ENCODE measurements at places on chromosomes 16 and 17. TPM values are rescaled to one million over a fixed set of nuclear protein-coding genes. Genes with fewer than 3 reads are reported as not detected.
A peak's percentile ranks its signal among the peaks of the same experiment; 100 is the strongest.

DNA sequence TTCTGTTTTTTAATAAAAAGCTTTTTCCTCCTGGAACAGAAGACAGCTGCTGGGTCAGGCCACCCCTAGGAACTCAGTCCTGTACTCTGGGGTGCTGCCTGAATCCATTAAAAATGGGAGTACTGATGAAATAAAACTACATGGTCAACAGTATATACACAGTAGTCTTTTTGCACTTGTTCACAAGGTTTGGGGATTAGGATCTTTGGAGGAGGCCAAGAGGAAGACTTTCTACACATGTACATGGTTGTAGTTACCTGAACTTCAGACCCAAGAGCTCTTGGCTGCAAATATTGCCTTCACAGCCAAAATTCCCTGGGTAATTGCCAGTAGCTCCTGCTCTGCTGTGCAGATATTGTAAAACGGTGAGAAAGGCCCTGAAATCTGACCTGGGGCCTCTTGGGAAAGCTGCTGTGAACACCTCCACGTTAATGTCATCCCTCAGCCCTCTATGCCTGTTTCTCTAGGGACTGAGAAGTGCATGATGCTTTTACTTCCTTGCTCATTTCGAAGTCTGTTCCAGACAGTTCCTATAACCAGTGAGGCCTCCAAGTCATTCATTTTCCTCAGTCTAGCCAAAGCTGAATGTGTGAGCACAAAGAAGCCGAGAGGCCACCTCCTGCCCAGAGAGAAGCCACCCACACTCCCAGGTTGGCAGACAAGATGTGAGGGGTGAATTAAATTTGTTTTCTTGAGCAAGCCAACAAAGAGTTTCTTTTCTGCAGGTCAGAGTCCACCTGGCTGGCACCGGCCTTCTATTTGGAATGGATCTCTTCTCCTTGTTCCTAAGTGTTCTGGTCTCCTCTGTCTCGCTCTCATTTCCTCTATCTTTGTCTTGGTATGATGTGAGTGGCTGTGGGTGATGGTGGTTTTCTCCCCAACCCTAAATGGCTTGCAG is 15.9 kb downstream of the ANKRD40 start:
- DNase-seq = no peak

- peak; percentile 66 for DNase-seq
Observed at GRCh38 chr17:491086-492021, 138.7 kb upstream of the RPH3AL start.

GRCh38 chr17:57889892-57890856 is 40.3 kb upstream of the MRPS23 start:
- no peak for DNase-seq

- DNase-seq = no peak
Observed at GRCh38 chr17:36947922-36948716, 635 bp upstream of the AATF start.

DNA sequence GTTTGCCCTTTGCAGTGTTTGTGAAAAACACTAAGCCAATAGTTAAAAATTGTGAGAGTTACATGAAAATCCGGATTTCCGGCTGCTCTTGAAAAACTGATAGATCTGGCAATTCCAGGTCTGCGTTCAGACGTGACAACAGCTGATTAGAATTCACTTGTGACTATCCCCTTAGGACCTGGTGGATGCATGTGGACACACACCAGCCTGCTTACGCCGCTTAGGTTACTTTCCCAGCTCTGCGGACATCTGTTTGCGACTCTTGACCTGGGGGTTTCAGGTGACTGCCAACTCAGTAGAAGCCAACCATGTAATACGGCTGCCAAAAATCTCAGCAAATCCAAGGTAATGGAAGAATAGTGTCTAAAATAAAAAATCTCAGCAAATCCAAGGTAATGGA is 24.3 kb downstream of the VPS53 start:
- DNase-seq = no peak

GRCh38 chr16:89957216-89957785 is 8.7 kb downstream of the DEF8 start:
- DNase-seq = no peak

GRCh38 chr16:85170590-85171003 is 58.3 kb upstream of the CIBAR2 start:
- DNase-seq = no peak

GRCh38 chr16:25040543-25040942 is 25.4 kb upstream of the ARHGAP17 start:
- no peak for DNase-seq

GRCh38 chr16:75246504-75247205 is 4.8 kb downstream of the BCAR1 start:
- no peak for DNase-seq

GRCh38 chr16:67542464-67542863 is 13.8 kb downstream of the RIPOR1 start:
- DNase-seq = no peak

GRCh38 chr17:74796866-74797265 is 20.7 kb upstream of the NAT9 start:
- no peak for DNase-seq

DNA sequence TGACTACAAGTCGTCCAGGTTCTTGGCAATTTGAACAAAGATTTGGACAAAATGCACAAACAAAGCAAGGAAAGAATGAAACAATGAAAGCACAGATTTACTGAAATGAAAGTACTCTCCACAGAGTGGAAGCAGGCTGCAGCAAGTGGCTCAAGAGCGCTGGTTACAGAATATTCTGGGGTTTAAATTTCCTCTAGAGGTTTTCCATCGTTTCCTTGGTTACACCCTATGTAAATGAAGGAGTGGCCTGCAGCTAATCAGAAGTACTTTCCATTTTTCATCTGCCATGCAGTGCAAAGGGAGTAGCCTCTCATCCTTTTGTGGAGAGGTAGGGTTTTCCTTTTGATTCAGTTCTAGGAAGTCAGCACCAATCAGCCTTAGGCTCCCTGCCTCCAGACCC is 11.8 kb downstream of the STXBP4 start:
- no peak for DNase-seq

DNA sequence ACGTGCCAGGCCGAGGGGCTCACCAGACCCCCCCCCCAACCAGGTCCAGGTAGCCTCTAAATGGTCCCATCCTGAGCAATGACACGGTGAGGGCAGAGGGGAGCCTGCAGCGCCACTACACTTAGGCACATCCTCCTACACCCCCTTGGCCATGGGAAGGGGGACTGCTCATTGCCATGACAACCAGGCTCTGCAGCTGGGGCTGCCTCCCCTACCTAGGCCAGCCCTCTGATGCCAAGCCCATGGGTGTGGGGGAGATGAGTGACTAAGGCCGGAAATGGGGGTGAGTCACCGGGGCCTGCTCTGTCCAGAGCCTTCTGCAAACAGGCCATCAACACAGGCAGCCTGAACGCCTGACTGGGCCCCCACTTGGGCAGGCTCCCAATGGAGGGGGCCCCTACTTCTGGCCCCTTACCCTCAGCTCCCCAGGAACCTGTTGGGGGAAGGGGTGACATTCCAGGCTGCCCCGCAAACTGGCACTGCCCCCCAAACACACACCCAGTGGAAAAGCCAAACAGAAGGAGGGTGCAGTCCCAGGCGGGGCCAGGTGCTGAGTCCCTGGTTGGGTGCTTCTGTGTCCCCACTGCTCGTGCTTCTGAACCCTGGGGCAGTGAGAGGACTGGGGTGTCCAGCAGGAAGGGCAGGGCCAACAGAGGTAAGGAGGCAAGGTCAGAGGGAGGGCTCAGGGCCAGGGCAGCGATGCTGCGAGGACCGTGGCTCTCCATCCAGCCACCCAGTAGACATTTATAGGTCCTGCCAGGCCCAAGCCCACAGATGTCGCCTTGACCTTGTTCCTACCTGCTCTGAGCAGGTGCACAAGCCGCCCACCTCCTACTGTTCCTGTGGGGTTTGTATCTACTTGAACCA is 8.2 kb downstream of the PLCD3 start:
- no peak for DNase-seq

DNA sequence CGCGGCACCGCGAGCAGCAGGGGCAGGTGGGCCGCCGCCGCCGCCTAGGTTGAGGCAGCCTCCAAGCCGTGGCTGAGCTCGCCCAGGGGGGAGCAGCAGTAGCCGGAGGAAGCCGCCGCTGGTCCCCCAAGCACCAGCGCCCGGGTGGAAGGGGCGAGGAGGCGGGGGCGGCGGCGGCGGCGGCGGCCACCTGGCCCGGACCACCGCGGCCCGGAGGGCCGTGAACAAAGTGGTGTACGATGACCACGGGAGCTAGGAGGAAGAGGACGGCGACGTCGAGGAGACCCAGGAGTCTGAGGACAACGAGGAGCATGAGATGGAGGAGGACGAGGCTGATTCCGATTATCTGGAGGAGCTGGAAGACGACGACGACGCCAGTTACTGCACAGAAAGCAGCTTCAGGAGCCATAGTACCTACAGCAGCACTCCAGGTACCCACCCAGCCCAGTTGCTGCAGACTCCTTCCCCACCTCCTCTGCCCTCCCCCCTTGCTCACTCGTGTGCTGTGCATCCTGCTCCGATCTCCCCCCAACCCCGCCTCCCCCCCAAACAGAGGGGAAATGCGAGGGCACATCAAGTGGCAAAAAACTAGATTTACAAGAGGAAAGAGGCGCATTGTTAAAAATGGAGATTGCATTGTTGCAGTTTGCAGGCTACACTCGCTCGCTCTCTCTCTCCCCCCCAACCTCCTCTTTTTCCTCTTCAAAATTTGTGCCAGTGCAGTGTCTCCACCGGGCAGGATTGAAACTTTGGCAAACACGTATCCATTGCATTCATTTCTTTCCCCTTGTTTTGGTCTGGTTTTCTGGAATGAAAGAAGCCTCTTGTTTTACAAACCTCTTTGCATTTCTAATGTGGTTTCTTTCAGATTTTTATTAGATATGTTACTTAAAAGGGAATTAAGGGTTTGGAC is 41.8 kb upstream of the AMZ2 start:
- no peak for DNase-seq

DNA sequence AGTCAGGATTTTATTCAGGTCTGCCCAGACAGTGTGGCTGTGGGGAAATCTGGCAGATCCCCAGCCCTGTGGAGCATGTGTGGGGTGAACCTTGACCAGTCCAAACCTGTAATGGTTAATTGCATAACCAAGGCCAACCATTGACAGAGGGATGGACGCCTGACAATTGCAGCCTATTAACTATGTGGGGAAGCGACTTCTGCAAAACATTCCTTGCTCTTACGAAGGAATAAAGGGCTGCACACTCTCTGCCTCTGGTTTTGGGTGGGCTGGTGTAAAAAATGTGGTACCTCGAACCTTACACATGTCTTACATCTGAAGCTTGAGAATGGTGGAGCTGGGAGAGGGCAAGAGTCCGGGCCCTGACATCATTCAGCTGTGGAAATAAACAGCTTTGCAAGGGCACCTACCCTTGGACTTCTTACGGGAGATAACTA is 35.8 kb downstream of the MAF start:
- no peak for DNase-seq

GRCh38 chr17:60522889-60523626 is 3.0 kb downstream of the APPBP2 start:
- no peak for DNase-seq

- no peak for DNase-seq
Observed at GRCh38 chr17:72295916-72296315, 175.1 kb downstream of the SOX9 start.

DNA sequence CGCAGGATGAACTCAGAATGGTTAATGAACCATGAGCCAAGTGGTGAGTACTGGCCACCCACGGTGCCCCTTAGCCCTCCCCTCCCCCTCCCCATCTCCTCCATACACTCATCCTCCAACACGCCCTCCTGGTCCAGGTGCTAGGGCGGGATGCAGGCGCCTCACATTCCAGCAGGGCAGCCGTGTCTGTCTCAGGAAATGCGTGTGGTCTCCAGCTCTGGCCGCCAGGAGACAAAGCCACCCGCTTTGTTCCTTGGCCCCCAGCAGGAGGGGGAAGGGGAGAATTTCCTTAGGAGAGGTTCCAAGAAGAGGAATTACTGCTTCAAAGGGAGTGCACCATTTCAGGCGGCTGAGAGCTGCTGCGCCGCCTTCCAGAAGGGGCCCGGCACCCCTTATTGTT is 29.7 kb upstream of the RMI2 start:
- no peak for DNase-seq

DNA sequence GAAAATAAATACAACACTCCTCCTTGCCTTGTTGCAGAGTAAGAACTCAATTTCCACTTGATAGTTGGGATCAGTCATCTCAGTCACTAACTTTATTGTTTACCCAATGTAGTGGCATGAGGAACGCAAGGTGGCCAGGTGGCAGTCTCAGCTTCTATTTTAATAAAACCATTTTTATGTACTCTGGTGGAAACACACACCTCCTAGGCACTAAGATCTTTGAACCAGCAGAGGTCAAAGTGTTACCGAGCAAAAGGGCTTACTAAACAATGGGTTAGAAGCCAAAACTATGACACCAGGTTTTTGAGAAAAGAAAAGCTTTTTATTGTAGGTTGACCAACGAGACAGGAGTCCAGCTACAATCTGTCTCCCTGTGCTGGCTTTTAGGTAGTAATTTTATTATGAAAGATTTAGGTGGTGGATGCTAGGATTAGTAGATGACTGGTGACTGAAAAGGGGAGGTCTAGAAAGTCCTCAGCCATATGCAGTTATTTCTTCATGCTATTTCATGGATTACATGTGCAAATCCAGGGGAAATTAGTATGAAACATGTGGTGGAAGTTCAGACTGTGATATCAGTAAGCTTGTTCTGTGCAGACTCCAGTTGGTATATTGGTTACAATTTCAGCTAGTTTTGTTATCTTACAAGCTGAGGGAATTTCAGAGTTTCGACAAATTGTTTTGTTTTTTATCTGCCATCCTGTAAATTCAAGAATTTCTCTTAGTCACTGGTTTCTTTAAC is 122.3 kb downstream of the PCTP start:
- DNase-seq = no peak

DNA sequence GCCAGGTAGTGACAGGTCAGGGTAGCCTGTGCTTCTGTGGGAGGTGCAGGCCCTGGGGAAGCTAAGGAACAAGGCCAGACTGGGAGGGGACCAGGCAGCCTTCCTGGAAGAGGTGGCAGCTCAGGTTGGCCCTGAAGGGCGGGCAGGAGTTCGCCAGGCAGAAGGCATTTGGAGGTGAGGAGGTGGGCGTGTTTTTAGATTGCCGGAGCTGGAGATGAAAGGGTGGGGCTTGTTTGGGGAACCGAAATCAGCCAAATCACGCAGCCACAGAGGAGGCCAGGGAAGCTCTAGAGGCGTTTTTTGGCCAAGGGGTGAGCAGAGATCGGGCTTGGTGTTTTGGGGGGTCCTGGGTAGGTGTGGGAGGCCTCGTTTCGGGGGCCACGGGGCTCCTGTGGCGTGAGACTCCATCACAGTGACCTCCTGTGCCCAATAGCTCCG is 7.6 kb downstream of the ADCY7 start:
- peak; percentile 81 for DNase-seq

TBC1D3G gene
- total RNA-seq = not detected

MEIOC gene
- total RNA-seq = 0.27 TPM

PARD6A gene
- 10.0 TPM for total RNA-seq

ESRP2 gene
- 0.27 TPM for total RNA-seq

ZDHHC1 gene
- total RNA-seq = 6.7 TPM

SYNGR3 gene
- 4.3 TPM for total RNA-seq

ABCA6 gene
- total RNA-seq = 0.27 TPM

Measured in hematopoietic multipotent progenitor cell (in vitro differentiated cells).